ENCODE measurements at places on chromosomes 3 and 15.

GRCh38 chr3:64621726-64622395 is 65.9 kb downstream of the ADAMTS9 start:
- DNase-seq = no peak

- no peak for DNase-seq
These were observed 10.8 kb downstream of the GPR15 start for GRCh38 chr3:98542623-98543022.

DNA sequence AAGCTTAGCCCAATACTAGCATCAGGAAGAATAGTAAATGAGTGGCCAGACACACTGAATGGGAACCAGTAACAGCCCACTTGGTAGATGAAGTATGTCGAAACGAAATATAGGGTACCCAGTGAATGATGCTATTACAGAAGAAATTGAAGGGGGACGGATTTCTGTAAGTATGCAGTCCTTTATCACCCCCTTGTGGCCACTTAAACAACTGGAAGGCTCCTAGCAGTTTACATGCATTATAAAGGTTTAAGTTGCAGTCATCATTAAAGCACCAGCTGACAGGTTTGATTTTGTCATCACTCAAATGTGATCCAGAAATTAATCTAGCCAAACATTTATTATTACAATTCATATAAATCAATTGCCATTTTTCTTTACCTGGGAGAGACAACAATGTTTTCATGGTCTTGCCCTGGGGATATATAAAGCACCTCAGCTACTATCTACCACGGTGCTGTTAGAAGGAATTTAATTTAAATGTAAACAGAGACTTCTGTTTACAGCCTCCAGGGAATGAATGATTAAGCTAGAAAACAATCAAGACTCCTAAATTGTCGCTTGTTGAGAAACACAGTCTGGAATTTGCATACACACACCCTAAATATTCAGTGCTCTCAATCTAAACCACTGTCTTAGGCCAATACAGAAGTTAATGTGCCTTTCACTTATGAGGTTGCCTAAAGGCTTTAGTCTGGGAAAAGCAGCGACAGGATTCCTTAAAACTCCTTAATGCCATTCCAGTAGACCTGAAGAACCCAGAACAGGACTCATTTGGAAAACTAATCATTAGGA is 7.8 kb downstream of the EIF1B start:
- DNase-seq = no peak

DNA sequence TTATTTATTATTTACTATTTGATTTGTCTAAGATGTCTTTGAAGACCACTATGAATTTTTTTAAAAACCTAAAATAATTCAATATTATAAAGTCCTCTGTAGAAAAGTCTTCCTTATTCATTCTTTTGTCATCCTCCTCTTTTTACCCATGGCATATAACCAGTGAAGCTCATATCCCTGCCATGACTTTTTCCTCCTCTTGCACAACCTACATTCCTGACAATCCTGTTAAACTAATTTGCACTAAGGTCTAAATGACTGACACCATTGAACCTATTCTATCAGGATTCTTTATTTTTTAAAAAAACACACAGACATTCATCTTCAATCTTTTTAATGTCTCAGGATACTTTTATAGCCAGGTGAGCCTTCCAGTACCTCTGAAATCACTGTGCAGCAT is 159.9 kb upstream of the SLC2A2 start:
- no peak for DNase-seq
